ENCODE measurements at places on chromosomes 13 and 19. TPM values are rescaled to one million over a fixed set of nuclear protein-coding genes. Genes with fewer than 3 reads are reported as not detected.

The LIN37 gene
- total RNA-seq, result 11.3 TPM

GRCh38 chr19:17125728-17126677 lies 50.4 kb downstream of the MYO9B start:
- H3K4me1 ChIP-seq, result no peaks in the 10 kb centered on the region
- DNase-seq, result no peak
- no peak overlapping the region for H3K4me3 ChIP-seq
- no peaks in the 10 kb centered on the region for H3K27me3 ChIP-seq
- peaks cover 2% of the 10 kb centered on the region for H3K36me3 ChIP-seq

The MEDAG gene
- 30.2 TPM for total RNA-seq

DNA sequence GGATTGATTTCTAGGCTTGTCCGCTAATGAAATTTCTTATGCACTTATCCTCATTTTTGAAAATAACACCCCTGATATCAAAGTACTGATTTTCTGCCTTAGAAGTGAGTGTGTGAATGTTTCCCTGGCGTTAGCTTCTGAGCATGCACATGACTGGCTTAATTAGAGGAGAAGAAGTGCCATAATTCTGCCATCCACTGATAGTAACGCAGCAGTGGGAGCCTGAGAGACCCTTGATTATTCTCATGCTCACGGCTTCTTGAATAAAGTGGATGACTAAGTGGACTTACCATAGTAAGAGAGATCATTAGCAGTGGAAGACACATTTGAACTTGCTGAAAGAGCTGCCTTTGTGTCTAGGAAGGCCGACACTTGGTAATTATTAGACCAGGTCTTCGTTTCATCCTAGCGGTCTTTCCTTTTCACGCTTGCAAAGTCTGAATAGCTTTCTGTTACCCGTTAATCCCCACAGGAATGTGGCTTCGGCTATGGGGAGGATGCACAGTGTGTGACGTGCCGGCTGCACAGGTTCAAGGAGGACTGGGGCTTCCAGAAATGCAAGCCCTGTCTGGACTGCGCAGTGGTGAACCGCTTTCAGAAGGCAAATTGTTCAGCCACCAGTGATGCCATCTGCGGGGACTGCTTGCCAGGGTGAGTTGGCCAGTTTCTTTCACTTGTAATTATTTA lies 45.3 kb downstream of the TNFRSF19 start:
- no peak overlapping the region for H3K27ac ChIP-seq

- H3K27me3 ChIP-seq, result no peaks in the 10 kb centered on the region
- DNase-seq, result no peak
- no peak overlapping the region for H3K4me3 ChIP-seq
- H3K4me1 ChIP-seq, result no peaks in the 10 kb centered on the region
- no peak overlapping the region for H3K27ac ChIP-seq
Measured at GRCh38 chr13:96575423-96576320, 418.6 kb downstream of the OXGR1 start.

DNA sequence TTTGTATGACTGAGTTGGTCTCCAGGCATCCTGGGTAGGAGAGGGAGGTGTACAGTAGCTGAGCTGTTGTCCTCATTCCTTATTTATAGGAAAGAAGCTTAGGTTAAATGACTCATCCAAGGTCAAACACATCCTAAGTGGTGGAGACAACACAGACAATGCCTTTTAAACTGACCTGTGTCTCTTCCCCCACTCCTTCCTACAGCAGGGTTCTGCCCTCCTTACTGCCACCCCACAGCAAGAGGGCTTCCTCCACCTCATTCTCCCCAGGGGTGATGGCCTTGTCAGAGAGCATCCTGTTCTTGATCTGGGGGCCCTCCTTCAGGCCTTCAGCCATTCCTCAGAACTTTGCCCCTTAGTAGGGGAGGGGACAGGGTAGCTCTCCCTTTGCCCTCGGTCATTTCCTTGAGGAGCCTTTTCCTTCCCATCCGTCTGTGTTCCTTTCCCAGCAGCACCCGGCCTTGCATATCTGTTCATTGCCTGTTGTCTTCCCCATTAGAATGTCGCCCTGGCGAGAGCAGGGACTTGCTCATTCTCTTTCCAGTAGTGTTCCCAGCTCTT lies 48.2 kb upstream of the GPI start:
- H3K27me3 ChIP-seq, result no peaks in the 10 kb centered on the region
- H3K4me3 ChIP-seq, result no peak overlapping the region
- peaks cover 2% of the 10 kb centered on the region for H3K36me3 ChIP-seq
- DNase-seq, result peak; percentile 62
- peaks cover 58% of the 10 kb centered on the region for H3K4me1 ChIP-seq
- H3K27ac ChIP-seq, result peak overlapping the region; percentile 71

GRCh38 chr19:42254089-42254849 lies 659 bp downstream of the ERF start:
- peaks cover 11% of the 10 kb centered on the region for H3K36me3 ChIP-seq
- H3K4me1 ChIP-seq, result peaks cover 34% of the 10 kb centered on the region
- DNase-seq, result peak; percentile 76
- H3K27ac ChIP-seq, result peak overlapping the region; percentile 70

The FCGBP gene
- not detected for total RNA-seq

The PRKD2 gene
- 101 TPM for total RNA-seq
